ENCODE measurements at places on chromosomes 2 and 18.

DNA sequence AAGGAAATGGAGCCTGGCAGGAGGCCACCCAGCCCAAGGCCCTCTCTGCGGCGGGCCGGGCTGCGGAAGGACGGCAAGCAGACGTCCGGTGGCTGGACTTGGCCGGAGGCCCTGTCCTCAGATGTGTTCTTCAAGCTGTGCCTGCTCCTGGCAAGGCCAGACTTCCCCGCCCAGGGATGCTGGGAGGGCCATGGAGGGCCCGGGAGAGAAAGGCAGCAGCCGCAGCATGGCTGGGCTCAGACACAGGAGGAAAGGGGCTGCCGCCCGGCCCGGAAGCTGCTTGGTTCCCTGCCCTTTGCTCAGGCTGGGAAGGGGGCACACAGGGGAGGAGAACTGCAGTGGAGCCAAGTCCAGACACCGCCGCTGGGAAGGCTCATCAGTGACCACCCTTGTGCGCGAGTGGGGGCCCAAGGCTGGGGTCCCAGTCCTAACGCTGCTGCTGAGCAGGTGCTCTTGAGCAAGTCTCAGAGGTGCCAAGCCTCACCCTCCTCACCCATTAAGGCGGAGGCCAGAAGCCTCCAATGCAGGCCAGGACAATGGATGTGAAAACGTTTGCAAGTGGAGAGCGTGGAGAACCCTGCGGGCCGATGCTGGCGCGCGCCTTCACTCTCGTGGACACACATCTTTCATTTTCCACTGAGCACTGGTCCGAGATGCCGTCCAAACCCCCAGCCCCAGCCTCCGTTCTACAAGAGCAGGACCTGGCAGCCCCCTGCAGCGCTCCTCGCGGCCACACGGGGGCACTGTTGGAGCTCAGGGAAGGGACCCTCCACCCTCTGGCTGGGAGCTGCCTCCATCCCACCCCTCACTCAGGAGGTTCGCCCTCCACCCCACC is 7.9 kb downstream of the CROCC2 start:
- DNase-seq: peak; percentile 85

- no peak for DNase-seq
Observed at GRCh38 chr2:239109928-239110545, 262.2 kb downstream of the TWIST2 start.

GRCh38 chr2:234898534-234899053 is 53.2 kb upstream of the SH3BP4 start:
- no peak for DNase-seq

DNA sequence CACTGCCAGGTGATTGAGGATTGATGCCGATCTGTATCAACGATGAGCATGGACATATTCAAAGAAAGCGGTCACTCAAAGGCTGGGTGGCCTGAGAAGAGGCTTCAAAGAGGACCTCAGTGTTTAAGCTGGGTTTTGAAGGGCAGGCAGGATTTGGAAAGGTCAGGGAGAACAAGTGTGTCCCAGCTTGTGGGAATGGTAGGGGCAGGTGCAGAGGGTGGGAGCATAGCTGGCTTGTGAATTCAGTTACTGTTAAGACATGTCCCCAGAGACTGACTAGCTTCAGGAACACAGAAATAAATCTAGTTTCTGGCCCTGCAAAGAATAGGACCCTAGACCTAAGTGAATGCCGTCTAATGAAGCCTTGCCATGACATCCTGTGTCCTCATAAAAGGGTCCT is 363.4 kb downstream of the CLIP4 start:
- DNase-seq: no peak

GRCh38 chr18:56083523-56084287 is 495.7 kb upstream of the TCF4 start:
- DNase-seq: no peak

GRCh38 chr2:232204457-232204931 is 174.1 kb upstream of the ALPP start:
- peak; percentile 70 for DNase-seq

DNA sequence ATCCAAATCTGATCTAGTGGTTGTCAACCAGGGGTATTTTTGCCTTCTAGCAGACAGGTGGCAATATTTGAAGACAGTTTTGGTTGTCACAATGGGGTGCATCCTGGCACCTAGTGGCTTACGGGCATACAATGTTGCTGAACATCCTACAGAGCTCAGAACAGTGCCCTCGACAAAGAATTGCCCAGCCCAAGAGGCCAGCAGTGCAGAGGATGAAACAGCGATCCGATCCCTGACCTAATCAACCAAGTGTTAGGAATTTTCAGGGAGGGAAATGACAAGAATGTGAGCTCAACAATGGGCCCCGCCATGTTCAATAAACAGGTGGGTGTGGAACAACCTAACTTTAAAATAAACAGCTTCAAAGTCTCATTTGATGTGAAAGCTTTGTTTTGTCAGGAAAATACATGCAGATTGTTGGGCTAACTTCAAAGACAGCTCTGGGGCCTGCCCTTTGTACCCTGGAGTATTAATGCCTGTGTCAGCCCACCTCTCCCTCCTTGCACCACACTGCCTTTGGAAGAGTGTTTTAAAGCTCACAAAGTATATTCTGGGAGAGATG is 22.5 kb upstream of the SCYGR5 start:
- no peak for DNase-seq

DNA sequence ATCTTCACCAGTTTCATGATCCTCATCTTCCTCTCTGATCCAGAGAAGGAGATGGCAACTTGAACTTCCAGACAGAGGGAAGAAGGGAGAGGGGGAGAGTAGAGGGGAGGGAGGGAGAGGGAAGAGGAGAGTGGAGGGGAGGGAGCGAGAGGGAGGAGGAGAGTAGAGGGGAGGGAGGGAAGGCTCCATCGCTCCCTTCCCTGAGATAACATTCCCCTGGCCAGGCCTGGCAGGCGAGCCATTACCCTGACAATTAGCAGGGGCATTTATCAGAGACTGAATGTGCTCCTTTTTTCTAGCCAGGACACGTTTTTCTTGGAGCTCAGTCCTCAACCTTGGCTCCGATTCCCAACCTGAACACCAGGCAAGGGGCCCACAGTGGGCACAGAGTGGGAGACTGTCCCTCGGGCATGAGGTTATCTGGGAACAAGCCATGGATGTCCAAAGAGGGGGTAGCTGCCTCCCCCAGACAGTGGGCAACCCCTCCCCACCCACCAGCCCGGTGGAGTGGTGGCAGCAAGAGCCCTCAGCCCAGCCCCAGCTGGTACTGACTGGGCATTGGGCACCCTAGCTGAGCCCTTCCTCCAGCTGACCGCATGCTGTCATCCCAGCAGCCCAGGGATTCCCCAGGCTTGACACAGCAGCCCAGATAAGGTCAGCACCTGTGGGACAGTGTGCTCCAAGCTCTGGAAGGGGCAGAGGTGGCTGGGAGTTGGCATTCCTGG is 81.8 kb downstream of the TNS1 start:
- no peak for DNase-seq
